Activated T-cell treated with anti-CD3 and anti-CD28 coated beads, Interleukin-2, amount 50 U/mL, for 1 hour (primary cell): ENCODE measurements at places on chromosomes 1 and 21.

- DNase-seq, result no peak
These were observed 16.3 kb upstream of the NUF2 start for GRCh38 chr1:163305441-163305840.

- DNase-seq, result no peak
These were observed 87.8 kb downstream of the PTPN14 start for GRCh38 chr1:214463596-214463995.

DNA sequence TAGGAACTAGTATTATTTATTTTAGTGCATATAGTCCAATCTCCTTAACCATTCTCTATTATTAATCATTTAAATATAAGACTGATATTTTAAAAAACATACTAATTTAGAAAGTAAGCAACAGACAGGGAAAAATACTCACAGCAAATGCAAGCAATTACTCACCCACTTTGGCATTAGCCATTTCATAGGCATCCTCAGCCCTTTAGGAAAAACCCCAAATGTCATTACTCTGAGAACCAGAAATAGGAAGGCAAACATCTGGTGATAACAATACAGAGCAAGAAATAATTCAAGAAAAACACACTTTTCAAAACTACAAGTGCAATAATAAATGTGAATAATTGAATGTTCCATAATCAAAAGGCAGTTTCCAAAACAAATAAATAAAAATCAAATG is 545.1 kb downstream of the PLPP3 start:
- no peak for DNase-seq

DNA sequence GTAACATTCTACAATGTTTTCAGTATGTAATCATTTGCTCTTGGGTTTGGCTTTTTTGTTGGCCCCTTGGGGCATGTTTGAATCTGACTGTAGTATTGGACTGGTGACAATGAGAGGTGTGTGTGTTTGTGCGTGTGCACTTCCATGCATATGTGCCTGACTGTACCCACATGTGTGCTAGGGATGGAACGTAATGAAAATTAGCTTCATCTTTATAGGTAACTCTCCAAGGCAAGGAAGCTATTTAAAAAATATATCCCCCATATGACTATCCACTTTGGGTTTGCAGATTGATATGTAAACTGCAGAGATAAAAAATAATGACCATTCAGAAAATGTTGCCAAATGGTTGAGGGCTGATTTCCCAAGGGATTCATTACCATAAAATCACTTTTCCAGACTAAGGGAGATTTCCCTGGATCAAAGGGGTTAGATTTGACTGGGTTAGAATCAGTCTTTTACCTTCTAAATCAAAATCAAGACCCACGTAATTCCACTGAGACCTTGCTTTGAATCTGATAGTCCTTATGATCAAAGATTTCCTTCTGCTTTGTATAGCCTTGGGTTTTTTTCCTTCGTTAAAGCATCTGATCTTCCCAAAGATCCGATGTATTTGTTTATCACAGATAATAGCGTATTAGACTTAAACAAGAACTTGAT is 189.7 kb downstream of the CENPF start:
- DNase-seq, result no peak

DNA sequence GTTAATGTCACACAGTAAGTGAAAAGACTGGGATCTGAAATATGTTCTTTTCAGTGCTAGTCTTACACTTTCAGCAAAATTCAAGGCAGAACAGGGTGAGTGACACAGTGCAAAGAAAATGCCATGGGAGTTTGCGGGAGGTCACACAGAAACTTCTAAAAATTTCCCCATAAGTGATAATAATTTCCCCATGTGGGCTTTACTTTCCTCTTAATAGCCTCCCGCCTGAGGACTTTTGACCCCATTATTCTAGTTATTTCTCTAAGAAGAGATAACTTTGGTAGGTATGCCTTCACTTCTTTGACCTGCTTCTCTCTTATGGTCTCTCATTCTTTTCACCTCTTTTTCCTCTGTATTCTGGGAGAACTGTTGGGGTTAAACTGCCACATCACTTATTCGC is 8.1 kb upstream of the DNAH14 start:
- no peak for DNase-seq

GRCh38 chr1:200029822-200030152 is 2.3 kb downstream of the NR5A2 start:
- no peak for DNase-seq

DNA sequence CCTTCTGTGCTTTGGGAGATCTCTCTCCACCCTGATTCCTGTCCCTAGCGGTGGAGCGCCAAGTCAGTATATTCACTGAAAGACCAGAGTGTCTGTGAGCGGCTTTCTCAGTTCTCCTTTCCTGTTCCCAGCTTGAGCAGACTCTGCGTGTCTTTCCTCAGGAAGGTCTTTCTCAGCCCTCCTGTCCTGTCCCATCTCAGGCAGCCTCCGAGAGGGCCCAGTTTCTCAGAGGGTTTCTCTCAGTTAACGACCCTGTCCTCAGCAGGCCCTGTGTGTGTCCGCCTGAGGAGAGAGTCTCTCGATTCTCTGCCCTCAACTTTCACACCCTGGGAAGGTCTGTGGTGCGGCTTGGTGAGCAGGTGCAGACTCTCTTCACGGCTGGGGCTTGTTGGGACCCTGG is 34.0 kb upstream of the CHIT1 start:
- no peak for DNase-seq

GRCh38 chr1:115145226-115145625 is 55.9 kb upstream of the TSPAN2 start:
- DNase-seq, result no peak

- DNase-seq, result no peak
These were observed 639.7 kb downstream of the LMO4 start for GRCh38 chr1:87968197-87968955.

DNA sequence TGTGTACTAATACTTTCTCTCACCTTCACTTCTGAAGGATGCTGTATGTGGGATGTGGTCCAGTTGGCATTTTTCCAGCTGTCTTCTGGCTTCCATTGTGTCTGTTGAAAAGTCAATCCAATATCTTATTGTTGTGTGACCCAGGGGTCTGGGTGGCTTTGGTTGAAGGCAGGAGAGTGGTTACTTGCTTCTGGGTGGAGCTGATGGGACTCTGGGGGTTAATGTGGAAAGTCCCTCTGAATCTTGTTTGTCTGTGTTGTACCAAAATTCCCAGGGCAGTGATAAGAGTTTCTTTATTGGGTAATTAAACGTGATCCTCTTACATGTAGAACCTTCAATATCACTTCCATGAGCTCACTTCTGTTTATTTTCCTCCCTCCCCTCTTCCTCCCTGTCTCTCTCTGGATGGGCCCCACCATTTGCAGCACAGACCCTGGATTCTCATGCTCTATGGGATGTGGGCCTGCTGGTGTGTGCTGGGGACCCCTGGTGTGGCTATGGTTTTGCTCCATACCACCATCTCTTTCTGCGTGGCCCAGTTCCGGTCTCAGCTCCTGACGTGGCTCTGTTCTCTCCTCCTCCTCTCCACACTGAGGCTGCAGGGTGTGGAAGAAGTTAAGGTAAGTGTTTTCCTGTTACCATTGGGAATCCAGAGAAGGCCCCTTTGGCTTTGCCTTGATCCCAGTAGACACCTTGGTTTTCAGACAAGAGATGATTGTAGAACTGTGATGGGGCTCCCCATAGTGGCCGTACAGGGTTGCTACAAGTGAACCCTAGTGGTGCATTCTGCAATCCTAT is 71.5 kb downstream of the HHAT start:
- peak; percentile 30 for DNase-seq

DNA sequence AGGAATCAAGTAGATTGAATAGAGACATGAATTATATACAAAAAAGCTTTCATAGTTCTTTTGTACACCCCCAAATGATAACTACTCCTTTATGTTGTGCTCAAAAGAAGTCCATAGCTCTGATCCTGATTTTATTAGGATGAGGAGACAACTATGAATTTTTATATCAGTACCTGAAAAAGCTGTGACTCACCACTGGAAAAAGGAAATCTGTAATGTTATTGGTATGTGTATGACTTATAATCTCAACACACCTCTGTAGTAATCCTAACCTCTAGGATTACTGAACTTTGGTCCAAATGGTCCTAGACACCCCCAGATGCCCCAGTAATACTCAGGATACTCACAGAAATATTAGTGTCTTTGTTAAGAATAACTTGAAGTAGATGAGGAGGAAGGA is 10.2 kb downstream of the PRKAB2 start:
- no peak for DNase-seq

GRCh38 chr1:12480748-12481362 is 137.2 kb downstream of the DHRS3 start:
- peak; percentile 42 for DNase-seq

DNA sequence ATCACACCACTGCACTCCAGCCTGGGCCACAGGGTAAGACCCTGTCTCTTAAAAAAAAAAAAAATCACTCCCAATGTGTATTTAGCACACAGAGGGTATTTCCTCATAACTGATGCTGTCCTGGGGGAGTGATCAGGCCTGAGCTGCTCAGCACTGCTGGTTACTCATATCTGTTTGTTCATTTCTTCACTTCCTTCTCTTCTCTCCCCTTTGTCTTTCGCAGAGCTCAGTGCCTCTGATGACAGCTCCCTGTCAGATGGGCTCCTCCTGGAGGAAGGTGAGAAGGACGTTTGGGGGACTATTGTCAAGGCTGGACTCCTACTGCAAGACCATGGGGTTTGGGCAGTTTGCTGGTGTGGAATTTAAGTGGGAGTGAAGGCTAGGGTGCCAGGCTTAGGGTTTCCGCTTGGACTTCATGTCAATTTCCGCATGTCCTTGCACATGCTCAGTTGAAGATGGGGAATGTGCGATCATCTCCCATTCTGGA is 13.0 kb downstream of the INAVA start:
- no peak for DNase-seq

DNA sequence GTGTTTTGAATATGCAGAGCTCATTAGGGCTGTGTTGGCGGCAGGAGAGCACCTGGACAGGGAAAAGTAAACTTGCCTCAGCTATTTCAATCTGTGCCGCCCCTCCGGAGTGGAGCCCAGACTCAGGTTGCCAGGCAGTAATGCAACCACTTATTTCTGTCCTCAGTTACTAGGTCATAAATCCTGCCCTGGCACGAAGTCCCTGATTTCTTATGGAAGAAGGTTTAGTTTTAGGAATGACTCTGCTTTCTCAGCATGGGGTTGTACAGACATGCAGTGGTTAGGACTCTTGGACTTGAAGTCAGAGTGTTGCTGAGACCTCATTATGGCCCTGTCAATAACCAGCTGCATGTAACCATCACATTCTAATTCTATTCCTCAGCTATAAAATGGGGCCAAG is 98.3 kb upstream of the FGGY start:
- no peak for DNase-seq

DNA sequence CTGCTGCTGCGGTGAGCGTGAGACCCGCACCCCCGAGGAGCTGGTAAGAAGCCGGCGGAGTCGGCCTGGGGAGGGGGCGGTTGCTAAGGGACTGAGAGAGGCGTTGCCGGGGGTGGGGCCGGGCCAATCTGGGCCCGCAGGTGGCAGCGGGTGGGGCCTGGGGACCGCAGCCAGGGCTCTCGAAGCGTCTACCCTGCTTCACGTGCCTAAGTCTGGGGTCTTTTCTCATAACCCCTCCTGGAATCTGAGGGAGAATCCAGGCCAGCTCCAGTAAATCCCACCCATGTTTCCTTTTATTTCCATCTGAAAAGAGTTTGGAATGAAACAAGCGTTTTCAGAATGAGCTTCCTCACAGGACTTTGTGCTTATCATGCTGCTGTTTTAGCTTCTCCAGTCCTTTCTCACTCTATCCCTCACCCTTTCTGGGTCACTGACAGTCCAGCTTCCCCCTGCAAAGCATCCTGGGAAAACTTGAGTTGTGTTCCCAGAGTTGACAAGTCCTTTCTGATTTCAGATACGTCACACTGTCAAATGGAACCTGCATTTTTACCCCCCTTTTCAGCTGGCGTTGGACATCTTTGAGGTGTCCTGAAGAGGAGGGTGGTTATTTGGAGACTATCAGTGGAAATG is 431 bp downstream of the CLCN6 start:
- DNase-seq, result no peak

GRCh38 chr1:206890125-206891060 is 6.8 kb upstream of the IL24 start:
- no peak for DNase-seq

GRCh38 chr1:232462213-232462612 is 167.7 kb downstream of the SIPA1L2 start:
- DNase-seq, result no peak

- DNase-seq, result no peak
These were observed 412.3 kb upstream of the ESRRG start for GRCh38 chr1:217135569-217135915.

- no peak for DNase-seq
These were observed 19.6 kb downstream of the SPSB1 start for GRCh38 chr1:9312168-9312720.

GRCh38 chr1:240337781-240338180 is 246.1 kb downstream of the FMN2 start:
- no peak for DNase-seq

DNA sequence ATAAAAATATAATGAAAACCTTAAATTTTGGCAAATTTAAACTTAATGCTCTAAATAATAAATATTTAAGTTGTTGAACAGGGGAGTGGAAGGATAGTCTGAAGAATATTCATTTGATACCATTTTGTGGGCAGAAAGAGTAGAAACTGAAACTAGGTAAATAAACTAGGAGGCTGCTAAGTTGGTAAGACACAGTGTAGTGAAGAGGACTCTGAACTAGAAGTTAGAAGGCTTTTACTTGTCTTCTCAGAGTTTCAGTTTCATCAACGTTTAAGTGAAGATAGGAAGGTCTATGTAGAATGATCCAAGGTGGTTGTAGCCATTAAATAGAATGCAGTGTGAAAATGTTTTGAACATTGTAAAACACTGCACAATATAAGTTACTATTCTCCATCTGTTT is 516.9 kb downstream of the AMY1C start:
- no peak for DNase-seq

GRCh38 chr1:167579986-167580385 is 26.4 kb upstream of the CREG1 start:
- DNase-seq, result no peak

DNA sequence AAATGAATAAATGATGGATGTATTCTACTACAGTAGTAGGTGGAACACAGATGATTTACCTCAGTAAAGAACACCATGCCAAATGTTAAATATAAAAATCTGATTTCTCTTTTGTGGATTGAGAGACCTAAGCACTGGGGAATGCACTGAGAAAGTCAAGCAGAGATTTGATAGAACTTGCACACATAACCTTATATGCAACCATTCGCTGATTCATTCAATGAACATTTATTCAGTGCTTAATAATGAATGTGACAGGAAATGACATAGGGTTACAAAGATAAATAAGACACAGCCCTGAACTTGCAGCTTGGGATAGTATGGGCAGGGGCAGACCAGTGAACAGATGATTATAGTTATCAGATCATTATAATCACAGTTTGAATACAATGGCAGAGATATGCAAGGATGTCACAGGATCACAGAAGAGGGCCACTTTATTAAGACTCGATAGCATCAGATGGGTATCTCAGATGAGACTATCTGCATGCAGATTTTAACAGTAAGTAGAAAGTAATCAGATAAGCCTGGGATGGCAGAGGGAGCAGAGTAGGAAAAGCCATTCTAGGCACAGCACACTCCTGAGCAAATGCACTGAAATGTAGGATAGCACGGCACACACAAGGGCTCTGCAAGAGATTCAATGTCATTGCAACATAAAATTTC is 169.4 kb downstream of the ASTN1 start:
- DNase-seq, result no peak

GRCh38 chr1:158809862-158810261 is 21.3 kb upstream of the MNDA start:
- DNase-seq, result no peak

GRCh38 chr21:14711287-14711686 is 165.2 kb upstream of the SAMSN1 start:
- DNase-seq, result no peak

GRCh38 chr1:65378247-65378946 is 42.1 kb upstream of the LEPR start:
- no peak for DNase-seq

GRCh38 chr1:73327180-73327793 is 870.7 kb downstream of the LRRIQ3 start:
- no peak for DNase-seq

GRCh38 chr1:232421143-232421796 is 208.7 kb downstream of the SIPA1L2 start:
- no peak for DNase-seq
